IMR-90 (cell line): ENCODE measurements at places on chromosomes 1 and 21. TPM values are rescaled to one million over a fixed set of nuclear protein-coding genes. Genes with fewer than 3 reads are reported as not detected.

Gene CYP4A11
- not detected in 2 replicates for total RNA-seq

- H3K36me3 ChIP-seq: no peaks in the 10 kb centered on the region
- no peak overlapping the region for H3K27ac ChIP-seq
- H3K27me3 ChIP-seq: peaks cover 9% of the 10 kb centered on the region
- DNase-seq: peak; percentile 50
- no peak overlapping the region for H3K4me3 ChIP-seq
These were observed 47.5 kb upstream of the EEIG2 start for GRCh38 chr1:108512239-108513043.

DNA sequence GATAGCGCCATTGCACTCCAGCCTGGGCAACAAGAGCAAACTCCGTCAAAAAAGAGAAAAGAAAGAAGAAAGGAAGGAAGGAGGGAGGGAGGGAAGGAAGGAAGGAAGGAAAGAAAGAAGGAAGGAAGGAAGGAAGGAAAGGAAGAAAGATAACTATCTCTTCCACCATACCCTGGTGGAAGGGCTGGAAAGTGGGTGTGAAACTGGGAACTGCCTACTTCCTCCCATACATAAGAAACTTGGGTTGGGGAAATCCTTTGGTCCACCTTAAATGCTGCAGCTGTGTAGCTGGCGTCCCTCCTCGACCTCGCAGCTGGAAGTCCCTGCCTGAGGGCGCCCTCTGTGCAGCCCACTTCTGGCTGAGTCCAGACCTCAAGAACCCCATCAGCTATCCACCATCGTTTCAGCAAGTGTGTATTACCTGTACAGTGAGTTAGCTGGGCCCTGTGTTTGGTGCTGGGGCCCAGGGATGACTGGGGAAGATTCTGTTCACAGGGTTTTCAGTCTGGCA is 4.6 kb upstream of the FAM167B start:
- DNase-seq: no peak
- H3K4me3 ChIP-seq: no peak overlapping the region
- H3K36me3 ChIP-seq: no peaks in the 10 kb centered on the region
- no peak overlapping the region for H3K27ac ChIP-seq

DNA sequence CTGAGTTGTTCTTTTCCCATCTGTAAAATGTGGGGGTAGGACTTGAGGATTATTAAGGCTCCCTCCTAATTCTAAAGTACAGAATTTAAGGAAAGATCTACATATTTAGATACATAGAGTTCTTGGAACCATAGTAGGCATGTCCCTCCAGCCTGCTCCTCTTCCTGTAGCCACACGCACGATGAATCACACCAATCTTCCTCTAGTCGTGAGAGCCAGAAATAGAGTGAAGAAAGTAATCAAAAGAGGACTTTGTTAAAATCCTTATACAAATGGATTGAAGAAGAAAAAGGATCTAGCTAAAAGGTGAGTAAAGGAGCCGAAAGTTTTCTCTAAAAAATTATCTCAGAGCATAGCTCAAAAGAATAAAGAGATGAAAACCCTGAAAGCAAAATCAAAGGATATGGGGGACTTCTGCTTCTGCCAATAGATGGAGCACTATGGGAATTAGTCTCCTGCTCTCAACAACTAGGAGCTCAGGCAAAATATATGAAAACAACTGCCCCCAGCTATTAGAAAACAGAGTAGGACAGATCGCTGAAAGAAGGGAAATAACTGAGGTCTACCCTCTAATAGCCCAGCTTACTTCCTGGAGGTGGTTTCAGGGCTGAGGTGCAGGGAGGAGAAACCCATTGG is 8.5 kb downstream of the C1orf141 start:
- H3K27ac ChIP-seq: no peak overlapping the region
- no peaks in the 10 kb centered on the region for H3K27me3 ChIP-seq
- no peak overlapping the region for H3K4me3 ChIP-seq
- peak; percentile 13 for DNase-seq

- H3K4me3 ChIP-seq: no peak overlapping the region
- H3K27ac ChIP-seq: no peak overlapping the region
- H3K36me3 ChIP-seq: no peaks in the 10 kb centered on the region
- H3K4me1 ChIP-seq: peaks cover 2% of the 10 kb centered on the region
These were observed 56.3 kb downstream of the SMYD3 start for GRCh38 chr1:246450611-246451251.

DNA sequence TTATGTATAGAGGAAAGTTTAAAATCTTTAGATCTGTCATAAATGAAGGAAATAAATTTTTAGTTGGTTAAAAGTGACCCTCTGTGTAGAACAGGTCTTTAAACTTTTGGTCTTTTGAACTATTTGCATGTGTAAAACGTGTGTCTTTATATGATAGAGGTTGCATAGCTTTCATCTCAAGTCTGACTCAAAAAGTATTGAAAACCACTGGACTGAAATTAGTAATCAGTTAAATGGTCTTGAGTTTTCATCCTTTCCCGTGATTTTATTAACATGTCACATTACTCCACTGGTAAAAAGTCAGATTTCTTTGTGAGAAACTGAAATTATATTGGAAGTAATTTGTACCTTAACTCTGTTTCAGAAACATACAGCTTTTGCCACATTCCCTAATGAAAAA is 1.8 kb downstream of the RNPC3 start:
- H3K4me3 ChIP-seq: no peak overlapping the region; the same call in 1 of the 2 replicates
- H3K27ac ChIP-seq: no peak overlapping the region
- DNase-seq: no peak
- peaks cover 3% of the 10 kb centered on the region; the same call in 1 of the 2 replicates for H3K36me3 ChIP-seq
- H3K27me3 ChIP-seq: no peaks in the 10 kb centered on the region

Gene TRPM2
- total RNA-seq: not detected in 2 replicates

DNA sequence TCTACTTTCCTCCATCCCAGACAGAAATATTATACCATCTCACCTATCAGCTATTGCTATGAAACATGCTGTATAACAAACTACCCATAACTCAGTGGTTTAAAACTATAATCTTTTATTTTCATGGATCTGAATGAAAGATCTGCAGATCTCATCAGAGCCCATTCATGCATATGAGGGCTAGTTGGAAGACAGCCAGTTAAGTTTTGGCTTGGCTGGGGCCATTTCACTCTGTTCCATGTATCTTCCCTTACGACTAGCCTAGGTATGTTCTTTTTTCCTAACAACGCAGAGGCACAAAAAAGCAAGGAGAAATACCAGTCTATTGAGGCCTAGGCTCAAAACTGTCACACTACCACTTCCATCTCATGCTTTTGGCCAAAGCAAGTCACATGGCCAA is 28.1 kb upstream of the RGS1 start:
- peaks cover 14% of the 10 kb centered on the region for H3K4me1 ChIP-seq
- no peak overlapping the region for H3K27ac ChIP-seq
- no peak overlapping the region for H3K4me3 ChIP-seq
